ENCODE measurements at places on chromosomes 6 and 20. TPM values are rescaled to one million over a fixed set of nuclear protein-coding genes. Genes with fewer than 3 reads are reported as not detected.

The POM121L2 gene
- 0.10 TPM for total RNA-seq

The PKIB gene
- total RNA-seq = 56.8 TPM

The RSPO3 gene
- 32.3 TPM for total RNA-seq

The SAPCD1 gene
- total RNA-seq = 8.9 TPM

The TCP11 gene
- total RNA-seq = not detected

The GSTA3 gene
- total RNA-seq = not detected

The C6orf136 gene
- total RNA-seq = 27.1 TPM

The ASIP gene
- total RNA-seq = not detected

The COL21A1 gene
- total RNA-seq = 12.8 TPM

The MEP1A gene
- total RNA-seq = 3.6 TPM

The TEAD3 gene
- 109 TPM for total RNA-seq

The RGS17 gene
- 3.7 TPM for total RNA-seq

The MYH7B gene
- 0.50 TPM for total RNA-seq

The C6orf47 gene
- 22.3 TPM for total RNA-seq

The MLN gene
- 0.65 TPM for total RNA-seq

The LGSN gene
- not detected for total RNA-seq

The RNF144B gene
- total RNA-seq = 10.8 TPM

The DNAH8 gene
- total RNA-seq = 0.05 TPM

The BTN1A1 gene
- total RNA-seq = 0.36 TPM

The OXT gene
- total RNA-seq = 1.2 TPM

The HTR1E gene
- 0.52 TPM for total RNA-seq

The NOL7 gene
- 53.8 TPM for total RNA-seq

The ATP6V1G2 gene
- total RNA-seq = 1.6 TPM

The LAMP5 gene
- total RNA-seq = 3.3 TPM

The GPR63 gene
- 4.2 TPM for total RNA-seq

The GABRR1 gene
- total RNA-seq = not detected

The CST8 gene
- not detected for total RNA-seq

Data from type B pancreatic cell (in vitro differentiated cells).